SHP77 treated with DMSO at 0.1 percent for 48 hours (cell line): ENCODE measurements at places on chromosomes 16 and 17.

DNA sequence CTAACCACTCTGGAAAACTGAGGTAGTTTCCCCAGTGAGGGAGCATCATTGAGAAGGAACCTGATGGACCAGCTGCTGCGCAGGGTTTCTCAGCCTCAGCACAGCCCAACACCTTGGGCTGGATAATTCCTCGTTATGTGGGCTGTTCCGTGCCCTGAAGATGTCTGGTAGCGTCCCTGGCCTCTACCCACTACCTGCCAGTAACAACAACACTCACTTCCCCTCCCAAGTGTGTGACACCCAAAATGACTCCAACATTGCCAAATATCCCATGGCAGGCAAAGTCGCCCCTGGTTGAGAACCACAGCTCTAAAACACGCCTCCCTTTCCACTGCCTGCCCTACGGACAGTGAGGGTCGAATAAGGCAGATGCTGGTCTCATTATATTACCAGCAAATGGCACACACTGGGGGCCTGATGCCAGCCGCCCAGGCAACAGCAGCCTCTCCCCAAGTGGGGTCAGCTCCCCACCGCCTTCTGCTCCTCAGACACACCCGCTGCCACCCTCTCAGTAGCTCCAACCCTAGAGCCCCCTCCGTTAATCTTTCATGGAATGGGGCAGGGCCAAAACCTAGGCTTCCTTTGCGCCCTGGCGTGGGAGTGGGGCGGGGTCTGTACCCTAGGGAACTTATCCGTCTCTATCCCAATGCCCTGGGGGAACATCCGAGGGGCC lies 1.0 kb downstream of the RHBDF2 start:
- DNase-seq: no peak

DNA sequence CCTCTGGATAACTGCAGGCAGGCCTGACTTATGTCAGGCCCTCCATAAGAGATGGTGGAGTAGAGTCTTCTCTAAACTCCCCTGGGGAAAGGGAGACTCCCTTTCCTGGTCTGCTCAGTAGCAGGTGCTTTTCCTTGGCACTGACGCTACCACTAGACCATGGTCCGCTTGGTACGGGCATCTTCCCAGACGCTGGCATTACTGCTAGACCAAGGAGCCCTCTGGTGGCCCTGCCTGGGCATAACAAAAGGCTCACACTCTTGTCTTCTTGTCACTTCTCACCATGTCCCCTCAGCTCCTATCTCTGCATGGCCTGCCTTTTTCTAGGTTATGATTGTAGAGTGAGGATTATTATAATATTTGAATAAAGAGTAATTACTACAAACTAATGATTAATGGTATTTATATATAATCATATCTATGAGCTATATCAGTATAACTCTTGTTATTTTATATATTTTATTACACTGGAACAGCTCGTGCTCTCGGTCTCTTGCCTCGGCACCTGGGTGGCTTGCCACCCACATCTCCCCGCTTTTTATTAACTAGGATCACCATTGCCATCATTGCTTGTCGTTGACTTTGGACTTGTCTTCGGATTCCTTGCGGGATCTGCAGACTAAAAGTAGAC lies 59.8 kb upstream of the ARL4D start:
- DNase-seq: peak; percentile 60

DNA sequence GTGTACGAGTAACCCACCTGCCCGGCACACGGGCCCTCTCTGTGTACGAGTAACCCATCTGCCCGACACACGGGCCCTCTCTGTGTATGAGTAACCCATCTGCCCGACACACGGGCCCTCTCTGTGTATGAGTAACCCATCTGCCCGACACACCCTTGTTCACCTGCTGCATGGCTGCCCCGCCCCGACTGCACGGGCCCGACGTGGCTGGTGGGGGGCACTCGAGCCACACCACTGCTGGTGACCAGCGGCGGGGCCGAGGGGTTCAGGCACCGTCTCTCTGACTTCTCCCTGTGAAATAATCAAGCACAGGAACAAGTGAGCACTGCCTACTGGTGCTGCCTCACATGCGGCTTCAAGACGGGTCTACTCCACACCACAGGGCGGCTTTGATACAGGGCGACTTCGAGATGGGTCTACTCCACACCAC lies 22.1 kb downstream of the MAP1LC3B start:
- DNase-seq: no peak

DNA sequence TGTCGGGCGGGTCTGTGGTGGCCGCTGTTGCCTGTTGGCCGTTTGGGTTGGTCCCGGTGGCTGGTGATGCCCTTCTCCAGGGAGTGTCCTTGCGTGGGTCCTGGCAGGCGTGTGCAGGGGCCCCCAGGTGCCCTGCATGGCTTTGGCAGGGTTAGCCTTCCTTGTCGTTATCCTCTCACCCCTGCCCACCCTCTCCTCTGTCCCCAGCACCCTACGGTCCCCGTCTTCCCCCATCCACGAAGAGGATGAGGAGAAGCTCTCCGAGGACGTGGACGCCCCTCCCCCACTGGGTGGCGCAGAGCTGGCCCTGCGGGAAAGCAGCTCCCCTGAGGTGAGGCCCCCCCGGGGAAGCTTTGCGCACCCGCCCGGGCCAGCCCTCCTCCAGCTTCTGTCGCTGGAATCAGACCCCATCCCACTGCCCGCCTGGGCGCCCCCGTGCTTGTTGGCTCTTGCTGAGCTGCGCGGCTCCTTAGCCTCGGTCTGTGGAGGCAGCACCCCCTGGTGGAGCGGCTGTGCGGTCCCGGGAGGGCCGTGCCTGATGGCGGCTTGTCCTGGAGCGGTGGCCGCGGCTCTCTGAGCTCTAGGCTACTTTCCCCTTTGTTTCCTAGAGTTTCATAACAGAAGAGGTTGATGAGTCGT lies 10.6 kb upstream of the NUDT16L1 start:
- DNase-seq: no peak

- DNase-seq: no peak
Measured at GRCh38 chr17:80857756-80858171, 133.9 kb upstream of the CHMP6 start.

GRCh38 chr17:38667099-38667786 lies 7.5 kb downstream of the EPOP start:
- peak; percentile 33 for DNase-seq

DNA sequence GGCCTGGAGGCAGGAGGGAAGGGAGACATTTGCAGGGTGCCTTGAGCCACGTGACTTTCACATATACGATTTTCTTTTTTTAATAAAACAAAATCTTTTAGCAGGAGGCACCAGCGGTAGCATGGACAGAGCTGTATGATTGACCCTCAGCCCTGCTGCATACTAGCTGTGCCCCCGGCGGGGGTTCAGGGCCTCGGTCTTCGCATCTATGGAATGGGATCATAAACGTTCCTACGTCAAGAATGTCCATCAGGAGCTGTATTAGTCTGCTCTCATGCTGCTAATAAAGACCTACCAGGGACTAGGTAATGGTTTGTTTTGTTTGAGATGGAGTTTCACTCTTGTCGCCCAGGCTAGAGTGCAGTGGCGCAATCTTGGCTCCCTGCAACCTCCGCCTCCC lies 27.2 kb downstream of the SLC38A8 start:
- no peak for DNase-seq

DNA sequence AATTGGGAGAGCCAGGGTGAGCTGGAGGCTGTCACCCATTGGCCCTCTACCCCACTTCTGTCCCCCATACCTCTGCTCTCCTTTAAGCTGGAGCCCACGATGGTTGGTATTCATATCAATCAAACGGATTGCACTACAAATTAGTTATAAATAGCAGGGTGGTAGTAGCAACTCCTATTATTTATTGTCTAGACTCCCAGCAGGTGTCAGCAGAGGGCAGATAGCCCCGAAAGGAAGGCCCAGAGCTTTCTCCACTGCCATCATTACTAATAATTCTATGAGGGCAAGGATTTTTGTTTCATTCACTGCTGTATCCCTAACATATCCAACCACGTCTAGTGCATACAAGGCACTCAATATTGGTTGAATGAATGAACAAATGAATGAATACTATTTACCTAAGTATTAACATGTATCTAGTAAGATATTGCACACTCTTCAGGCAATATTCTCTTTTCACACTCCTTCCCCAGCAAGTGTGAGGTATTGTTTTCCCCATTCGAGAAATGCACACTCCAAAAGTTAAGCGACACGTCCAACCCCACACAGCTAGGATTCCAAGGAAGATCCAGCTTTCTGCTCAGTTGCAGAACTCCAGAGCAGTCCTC lies 6.3 kb downstream of the C17orf50 start:
- no peak for DNase-seq

DNA sequence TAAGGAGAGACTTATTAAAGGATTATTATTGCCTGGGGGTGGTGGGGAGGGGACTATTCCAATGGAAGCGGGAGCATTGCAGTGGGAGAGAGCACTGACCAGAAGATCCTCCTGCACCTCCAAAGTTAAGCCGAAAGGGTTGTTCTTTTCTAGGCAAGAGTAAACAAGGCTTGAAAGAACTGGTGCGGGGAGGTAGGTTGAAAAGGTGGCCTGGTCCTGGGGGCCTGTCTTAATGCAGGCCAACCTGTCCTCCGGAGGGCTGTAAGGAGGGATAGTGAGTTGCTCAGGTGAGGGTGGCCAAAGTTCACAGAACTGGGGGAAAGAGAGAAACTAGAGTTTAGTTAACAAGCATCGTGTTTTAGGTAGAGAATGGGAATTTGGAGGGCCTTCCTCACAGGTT lies 65.3 kb downstream of the RAB11FIP4 start:
- no peak for DNase-seq

DNA sequence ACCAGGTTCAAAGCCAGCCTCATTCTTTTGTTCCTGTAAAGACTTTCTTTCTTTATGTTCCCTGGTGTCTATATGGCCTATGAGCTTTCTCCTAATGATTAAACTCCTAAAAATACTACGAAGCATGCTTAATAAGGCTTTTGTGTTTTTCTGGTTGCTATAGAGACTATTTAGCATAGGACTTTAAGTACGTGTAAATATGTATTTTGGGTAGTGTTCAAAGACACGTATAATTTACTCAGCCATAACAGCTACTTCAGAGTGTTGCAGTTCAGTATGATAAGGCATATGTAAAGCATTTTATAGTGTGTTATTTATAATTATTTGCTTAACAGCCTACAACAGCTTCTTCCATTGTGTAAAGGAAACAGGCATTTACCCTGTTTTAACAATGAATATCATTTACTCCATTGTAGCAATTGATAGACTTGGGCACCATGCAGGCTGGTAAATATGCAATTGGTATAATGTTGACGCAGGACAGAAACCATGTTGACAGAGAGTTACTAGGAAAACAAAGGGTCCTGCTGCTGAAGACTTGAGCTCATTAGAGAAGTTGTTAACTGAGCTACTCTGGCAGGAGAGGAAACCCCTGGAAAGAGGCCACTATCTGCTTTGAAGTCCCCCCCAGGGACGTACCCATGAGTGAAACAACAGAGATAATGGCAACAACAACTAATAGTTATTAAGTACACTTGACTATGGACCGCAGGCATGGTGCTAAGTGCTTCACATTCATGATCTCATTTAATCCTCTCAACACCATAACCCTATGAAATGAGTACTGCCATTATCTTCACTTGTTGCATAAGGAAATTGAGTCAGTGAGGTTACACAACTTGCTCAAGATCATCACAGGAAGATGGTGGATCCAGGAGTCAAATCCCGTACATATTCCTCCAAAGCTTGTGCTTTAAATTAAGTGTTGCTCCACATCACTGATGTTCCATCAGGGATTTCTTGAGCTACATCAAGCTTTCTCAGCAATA lies 342.2 kb upstream of the DYNLRB2 start:
- no peak for DNase-seq
